ENCODE measurements at places on chromosomes 1 and 21.

- no peak for DNase-seq
Measured at GRCh38 chr1:17875882-17876280, 120.7 kb downstream of the ACTL8 start.

DNA sequence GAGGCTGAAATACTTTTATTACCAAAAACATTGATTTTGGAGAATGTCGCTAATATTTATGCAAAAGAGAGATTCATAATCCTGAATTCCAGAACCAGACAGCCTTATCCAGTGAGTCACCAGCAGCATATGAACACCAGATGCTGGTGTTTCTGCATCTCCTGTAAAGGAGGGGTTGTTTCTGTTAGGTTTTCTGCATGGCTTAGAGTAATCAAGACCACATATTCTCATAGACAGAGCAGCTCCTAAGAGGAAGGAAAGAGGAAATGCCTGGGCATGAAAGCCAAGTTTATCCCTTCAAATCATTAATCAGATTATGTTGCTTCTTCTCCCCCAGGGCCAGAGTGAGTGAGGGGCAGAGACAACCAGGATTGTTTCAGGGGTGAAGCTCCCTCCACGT lies 86.2 kb downstream of the NGF start:
- DNase-seq = peak; percentile 62

GRCh38 chr1:187788718-187789117 lies 960.0 kb downstream of the PLA2G4A start:
- no peak for DNase-seq

DNA sequence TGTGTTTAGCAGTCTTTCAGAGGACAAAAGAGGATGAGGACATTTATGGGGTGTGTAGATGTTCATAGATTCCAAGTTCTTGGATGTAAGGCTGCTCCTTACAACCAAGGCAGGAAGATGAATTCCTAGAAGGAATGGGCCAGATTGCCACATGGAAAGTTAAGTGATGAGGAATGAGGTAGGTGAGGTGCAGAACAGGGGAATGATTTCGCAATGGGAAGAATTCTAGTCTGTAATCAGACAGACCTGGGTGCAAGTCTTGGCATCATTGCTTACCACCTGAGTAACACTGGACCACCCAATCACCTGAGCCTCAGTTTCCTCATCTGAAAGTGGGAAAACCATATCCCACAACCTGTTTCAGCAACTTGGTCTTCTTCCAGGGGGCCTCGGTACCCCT lies 174.9 kb downstream of the IER5 start:
- DNase-seq = peak; percentile 23

DNA sequence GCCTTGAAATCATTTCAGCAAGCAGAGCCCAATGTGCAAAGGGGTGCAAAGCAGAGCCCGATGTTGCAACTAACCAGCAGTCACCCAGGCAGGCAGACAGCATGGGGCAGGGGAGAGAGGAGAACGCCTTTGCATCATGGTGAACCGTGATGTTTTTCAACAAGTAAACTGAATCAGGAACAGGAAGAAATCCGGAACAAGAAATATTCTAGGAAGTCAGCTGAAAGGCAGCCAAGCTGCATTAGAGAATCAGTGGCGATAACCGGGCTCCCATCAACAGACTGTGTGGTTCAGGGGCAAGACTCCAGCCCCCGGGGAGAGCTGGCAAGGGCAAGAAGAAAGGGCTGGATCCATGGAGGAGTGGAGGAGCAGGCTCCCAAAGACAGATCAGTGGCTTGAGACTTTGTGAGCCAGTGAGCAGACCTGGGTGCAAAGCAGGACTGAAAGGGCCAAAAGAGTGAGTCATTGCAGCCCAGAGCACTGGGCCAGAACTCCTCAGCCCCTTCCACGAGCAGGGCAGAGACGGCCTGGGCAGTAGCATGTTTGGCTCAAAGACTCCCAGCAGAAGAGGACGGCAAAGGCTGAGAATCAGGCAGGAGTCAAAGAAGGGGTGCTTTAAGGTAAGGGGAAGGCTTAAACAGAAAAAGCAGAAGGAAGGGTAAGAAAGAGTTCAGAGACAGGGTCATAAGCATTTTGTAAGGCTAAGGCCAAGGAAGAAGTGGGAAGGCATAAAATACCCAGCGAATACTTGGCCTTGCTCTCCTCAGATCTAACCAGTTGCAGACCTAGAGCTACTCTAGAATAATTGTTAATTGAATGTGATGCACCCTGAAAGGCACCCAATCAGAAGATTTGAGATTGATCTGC lies 155.0 kb downstream of the SETD4 start:
- no peak for DNase-seq

GRCh38 chr1:24077278-24077978 lies 34.5 kb downstream of the MYOM3 start:
- no peak for DNase-seq

DNA sequence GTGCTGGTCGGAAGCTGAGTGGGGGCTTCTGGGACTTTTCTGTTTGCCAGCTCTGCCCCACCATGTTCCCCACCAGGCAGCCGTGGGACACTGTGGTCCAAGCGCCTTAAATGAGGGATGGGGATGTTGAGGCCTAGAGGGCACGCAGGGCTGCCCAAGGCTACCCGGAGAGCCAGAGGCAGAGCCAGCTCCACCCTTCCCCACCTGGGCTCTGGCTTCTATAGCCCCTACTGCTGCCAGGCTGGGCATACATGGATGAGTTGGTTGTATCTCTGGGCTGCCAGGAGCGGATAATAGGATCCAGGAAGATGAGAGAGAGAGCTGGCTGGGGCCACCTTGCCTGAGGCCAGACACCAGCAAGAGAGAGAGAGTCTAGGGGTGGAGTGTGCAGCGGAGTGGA lies 49.4 kb downstream of the PTPRU start:
- DNase-seq = no peak

GRCh38 chr1:170556917-170557316 lies 25.0 kb downstream of the GORAB start:
- DNase-seq = peak; percentile 79

GRCh38 chr1:104884939-104885338 lies 1135.2 kb downstream of the AMY1C start:
- DNase-seq = peak; percentile 5

DNA sequence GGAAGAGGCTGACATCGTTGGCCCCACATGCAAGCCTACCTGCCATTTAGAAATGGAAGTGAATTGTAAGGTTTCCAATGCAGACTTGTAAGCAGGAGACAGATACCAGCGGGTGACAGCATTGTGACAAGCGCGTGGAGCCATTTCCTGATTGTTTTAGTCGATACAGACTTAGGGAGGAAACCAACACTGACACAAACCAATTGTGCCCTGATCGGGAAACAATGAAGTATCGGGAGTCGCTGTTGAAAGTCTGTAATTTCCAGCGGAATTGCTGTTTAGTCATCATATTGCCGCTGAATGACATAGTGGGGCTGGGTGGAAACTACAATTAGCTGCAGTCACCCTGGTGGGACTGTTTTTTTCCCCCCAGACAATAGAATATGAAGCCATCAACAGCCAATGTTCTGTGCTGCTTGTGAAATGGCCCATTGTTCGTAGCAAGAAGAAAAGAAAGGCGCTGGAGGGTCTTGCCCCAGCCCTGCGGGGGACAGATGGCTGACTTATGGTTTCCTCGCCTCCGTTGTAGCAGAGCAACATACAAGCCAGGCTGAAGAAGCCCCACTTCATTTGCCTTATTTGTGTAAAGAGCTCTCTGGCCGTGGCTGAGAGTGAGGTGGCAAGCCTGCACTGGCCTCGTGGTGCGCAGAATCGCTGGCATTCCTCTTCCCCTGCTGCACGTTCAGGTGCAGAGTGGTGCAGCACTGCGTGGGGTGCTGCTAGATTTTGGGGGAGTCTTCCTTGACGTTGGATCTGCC lies 462.7 kb downstream of the CAMTA1 start:
- DNase-seq = no peak

DNA sequence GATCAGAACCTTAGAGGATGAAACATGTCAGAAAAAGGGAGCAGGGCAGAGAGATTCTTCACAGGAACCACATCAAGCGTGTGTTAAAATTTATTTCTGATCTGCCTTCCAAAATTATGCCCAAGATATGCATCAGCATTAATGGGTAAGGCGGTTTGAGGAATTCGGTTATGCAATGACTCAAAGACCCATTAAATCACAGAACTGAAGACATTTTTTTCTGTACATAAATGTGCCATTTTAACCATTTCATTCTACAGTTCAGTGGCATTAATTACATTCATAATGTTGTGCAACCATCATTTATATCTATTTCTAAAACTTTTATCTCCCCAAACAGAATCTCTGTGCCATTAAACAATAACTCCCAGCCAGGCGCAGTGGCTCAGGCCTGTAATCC lies 43.4 kb downstream of the CNST start:
- no peak for DNase-seq

- DNase-seq = no peak
Measured at GRCh38 chr21:16218682-16219343, 489.0 kb downstream of the USP25 start.

- peak; percentile 81 for DNase-seq
Measured at GRCh38 chr1:93814059-93814794, 64.8 kb downstream of the DNTTIP2 start.

- DNase-seq = no peak
Measured at GRCh38 chr1:69319287-69319686, 248.4 kb upstream of the LRRC7 start.

GRCh38 chr21:35048183-35048601 lies 910 bp downstream of the RUNX1 start:
- no peak for DNase-seq

- no peak for DNase-seq
Measured at GRCh38 chr21:33820230-33820770, 95.3 kb downstream of the ATP5PO start.

DNA sequence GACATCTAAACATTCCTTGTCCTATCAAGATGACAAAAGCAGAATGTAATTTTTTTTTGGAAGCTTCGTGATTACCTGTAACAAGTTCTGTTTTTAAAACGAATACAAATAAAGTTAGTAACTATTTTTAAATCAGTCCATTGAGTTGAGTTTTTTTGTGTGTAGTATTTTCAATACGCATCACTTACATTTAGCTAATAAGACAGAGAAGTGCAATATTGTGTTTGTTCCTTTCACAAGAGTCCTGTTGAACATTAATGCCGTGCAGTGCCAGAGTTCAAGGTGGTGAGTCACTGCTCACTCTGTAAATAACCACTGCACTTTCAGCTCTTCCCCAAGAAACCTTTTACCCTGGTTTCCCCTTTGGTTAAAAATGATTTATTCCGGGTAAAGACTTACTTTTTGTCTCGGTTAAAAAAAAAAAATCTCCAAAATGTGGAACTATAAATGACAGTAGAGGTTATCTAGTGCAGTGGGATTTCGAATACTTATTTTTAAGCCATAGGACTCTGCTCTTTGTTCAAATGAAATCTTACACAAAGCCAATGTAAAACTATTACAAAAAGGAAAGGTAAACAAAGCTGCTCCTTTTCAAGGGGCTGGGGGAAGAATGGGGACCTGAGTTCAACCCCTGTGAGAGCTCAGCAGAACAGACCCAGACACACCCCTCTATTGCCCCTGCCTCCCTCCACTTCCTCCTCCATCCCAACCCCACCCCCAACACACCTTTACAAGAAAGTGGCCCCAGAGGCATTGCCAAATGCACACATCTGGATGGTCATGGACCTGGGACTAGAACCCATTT lies 14.8 kb upstream of the NCMAP start:
- DNase-seq = peak; percentile 79

DNA sequence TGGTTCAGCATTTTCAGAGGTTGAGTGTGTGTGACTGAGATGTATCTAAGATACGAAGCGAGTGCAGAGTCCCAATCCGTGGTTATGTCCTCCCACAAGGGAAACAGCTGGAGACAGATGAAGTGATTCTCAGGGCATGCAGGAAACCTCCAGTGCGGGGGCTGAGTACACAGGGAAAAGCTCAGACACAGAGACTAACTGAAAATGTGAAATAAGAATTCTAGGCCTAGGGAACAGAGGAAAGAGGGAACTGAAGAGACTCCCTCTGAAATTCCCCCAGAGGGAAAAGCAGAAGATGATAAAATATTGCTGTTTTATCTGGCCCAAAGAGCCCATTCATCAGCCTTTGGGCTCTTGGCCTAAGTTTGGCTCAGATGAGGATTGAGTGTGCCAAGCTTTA lies 116.8 kb downstream of the LRRC53 start:
- no peak for DNase-seq

GRCh38 chr1:231778009-231778719 lies 151.6 kb downstream of the DISC1 start:
- DNase-seq = peak; percentile 63

- peak; percentile 85 for DNase-seq
Measured at GRCh38 chr1:118335331-118335732, 150.3 kb upstream of the SPAG17 start.

DNA sequence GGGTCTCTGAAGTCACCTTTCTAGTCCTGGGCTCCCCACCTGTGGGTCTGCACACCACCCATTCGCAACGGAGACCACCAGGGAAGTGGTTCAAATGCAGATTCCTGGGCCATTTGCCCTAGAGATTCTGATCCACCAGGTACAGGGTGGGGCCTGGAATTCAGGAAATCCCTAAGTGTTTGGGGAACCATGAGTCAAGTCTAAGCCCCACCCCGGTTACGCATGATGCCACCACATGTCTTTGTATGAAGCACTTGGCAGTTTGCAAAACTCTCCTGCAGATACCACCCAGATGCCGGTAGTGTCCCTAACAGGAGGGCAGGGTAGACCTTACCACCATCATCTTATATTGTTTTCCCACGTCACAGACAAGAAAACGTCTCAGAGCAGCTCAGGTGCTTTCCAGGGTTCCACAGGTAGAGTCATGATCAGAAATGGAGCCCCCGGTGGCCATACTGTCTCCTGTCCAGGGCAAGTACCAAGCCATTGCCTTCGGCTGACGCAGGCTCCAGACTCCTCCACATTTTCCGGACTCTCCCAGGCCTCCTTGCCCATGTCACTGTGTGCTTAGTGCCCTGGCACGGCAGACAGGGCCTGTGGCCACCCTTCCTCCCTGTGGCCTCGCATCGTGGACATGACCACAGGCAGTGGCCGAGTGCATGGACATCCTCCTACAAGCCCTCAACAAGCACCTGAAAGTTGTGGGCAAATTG lies 89.2 kb upstream of the TMEM51 start:
- peak; percentile 80 for DNase-seq

DNA sequence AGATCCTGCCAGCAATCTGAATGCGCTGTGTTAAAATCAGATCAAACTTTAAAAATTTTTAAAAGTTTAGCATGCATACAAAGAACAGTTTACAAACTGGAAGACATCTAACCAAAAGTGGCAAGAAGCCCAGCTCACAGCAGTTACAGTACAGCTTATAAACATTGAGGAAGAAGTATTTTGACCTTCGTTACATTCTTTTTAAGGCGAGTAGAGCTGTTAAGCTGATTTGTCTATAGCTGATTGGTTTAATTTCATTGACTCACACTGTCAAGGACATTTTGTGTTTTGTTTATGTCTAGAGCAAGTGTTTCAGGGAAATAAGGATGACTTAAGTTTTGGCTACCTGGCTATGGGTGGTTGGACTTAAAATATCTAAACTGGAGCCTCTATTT lies 3.0 kb upstream of the PGM1 start:
- DNase-seq = no peak

GRCh38 chr1:94285031-94285654 lies 47.8 kb upstream of the ARHGAP29 start:
- peak; percentile 76 for DNase-seq
